ENCODE measurements at places on chromosomes 2 and 18.

DNA sequence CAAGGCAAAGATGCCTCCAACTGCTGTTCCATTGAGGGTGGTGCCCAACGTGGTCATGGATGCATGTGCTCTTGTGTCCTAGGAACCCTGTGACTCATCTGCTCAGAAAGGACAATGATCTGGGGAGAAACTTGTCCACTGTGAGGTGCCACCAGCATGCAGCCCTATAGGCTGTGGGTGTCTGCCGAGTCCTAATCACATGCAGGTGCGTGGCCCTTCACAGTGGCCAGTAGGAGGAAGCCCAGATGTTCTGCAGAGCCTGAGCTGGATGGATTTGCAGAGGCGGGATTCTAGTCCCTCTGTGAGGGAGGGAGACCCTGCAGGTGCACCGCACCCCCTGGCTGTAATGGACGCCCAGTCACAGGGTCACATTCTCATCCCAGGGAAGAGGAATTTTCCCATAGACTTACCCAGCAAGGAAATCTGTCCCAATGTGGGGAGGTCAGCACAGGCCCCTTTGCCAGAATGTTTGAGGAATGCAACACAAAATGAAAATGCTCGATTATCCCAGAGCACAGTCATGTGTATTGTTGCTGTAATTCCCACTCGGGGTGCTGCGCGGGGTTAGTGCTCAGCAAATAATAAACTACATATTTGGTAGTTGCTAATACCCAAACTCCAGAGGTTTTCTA, 13.9 kb downstream of the GDF7 start:
- no peak for DNase-seq

- DNase-seq = peak; percentile 40
Measured at GRCh38 chr2:216643986-216644659, 10.9 kb downstream of the IGFBP2 start.

DNA sequence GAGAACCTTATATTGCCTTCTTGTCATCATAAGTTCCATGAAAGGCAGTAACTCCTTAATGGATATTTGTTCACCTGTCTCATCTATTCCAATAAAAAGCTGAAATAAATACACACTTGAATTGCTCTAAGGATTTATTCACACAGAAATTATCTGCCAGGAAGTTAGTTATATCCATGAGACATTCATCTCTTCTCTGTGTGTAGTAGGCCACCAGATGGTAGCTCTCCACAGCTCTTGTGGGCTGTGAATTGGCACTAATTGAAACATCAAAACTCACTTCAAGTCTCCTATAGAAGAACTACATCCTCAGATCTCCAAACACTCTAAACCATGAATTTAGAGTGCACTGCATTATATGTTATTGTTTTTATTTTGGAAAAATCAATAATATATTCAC, 189.6 kb downstream of the DSC3 start:
- DNase-seq = no peak

- no peak for DNase-seq
Measured at GRCh38 chr2:133122529-133122928, 445.7 kb downstream of the NCKAP5 start.

GRCh38 chr2:197217541-197217940, 93.0 kb downstream of the ANKRD44 start:
- no peak for DNase-seq

- DNase-seq = peak; percentile 24
Measured at GRCh38 chr2:221554769-221555493, 17.2 kb downstream of the EPHA4 start.

DNA sequence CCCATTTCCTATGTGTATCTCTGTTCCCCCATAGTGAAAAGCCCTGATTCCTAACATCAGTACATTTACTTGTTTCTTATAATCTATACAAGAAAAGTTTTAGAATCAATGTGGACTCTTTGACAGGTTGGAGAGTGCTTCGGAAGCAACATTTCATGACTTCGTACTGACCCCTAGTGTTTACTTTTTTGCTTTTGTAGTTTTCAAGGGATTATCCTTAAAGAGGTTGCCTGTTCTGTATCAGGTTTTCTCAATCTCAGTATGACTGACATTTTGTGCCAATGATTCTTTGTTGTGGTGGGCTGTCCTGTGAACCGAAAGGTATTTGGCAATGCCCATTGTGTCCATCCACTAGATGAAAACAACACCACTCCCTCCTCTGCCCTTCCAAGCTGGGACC, 43.3 kb upstream of the SERPINB2 start:
- DNase-seq = peak; percentile 64

GRCh38 chr2:188414869-188415753, 123.4 kb downstream of the GULP1 start:
- DNase-seq = peak; percentile 22

DNA sequence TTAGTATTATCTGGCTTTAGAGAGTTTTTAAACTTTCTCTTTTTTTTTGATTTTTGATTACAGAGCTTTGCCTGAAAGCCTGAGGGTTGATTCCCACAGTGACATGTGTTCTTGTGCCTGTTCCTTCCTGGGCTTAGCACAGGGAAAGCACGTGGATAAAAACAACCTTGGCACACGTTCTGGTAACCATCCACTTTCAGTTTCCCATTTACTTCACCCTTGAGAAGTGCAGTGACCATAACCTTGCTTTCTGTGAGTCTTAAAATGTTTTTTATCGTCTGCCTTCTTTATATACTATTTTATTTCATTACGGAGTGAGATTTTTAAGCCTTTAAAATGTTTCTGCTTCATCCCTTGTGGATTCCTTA, 11.5 kb downstream of the CD226 start:
- DNase-seq = no peak

DNA sequence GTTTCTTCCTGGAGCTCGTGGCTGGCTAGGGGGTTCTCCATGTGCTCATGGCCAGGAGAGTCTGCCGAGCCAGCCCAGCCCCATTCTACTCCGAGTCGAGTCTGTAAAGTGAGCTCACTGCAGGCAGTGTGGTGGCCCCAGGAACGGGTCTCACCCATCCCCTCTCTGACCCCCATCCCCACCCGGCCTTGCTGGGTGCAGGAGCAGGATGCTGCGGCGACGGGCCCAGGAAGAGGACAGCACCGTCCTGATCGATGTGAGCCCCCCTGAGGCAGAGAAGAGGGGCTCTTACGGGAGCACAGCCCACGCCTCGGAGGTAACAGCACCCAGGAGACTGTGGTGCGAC, 1.4 kb downstream of the ANO7 start:
- no peak for DNase-seq

GRCh38 chr2:44100351-44100750, 68.3 kb upstream of the PPM1B start:
- peak; percentile 97 for DNase-seq

GRCh38 chr2:58435246-58435645, 194.1 kb upstream of the FANCL start:
- no peak for DNase-seq

GRCh38 chr2:55054106-55054875, 4.0 kb upstream of the RTN4 start:
- DNase-seq = no peak

GRCh38 chr18:25915907-25916306, 174.5 kb downstream of the SS18 start:
- DNase-seq = no peak

- no peak for DNase-seq
Measured at GRCh38 chr2:117631152-117631945, 183.1 kb upstream of the DDX18 start.

DNA sequence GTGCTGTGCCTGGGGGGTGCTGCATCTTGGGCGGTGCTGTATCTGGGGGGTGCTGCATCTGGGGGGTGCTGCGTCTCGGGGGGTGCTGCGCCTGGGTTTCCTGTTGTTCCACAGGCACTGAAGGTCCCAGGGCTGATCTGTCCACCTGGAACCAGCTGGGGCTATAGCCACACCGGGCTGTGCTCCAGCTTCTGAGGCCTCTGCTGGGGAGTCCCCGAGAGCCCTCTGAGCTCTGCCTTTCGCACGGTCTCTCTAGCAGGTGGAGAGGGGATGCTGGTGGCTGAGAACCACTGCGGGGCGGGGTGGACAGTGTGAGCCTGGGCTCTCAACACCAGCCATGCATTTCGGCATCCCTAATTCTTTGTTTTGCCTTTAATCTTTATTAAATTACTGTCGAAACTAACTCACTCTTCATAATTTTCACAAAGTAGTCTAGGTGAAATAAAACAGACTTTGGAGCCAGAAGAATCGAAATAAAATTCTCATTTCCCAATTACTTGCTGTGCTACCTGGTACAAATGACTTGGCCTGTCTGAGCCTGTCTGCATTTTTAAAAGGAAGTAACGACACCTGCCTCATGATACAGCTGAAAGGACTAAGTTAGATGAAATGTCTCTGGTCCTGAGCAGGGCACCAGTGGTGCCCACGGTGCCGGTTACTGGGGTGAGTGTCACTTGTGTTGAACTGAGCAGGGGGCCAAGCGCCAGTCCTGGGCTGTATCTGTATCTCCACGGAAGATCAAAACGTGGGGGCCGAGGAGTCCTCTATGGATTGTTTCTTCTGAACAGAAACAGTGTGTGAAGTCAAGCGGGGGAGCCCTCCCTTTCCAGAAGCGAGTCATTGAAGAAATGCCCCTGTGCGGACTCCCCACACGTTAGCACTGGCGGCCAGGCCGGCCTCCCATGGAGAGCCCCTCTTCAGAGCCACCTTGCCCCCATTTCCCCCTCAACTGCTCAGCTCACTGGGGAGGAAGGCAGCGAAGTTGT, 142.0 kb downstream of the ASB1 start:
- no peak for DNase-seq

- no peak for DNase-seq
Measured at GRCh38 chr2:203706403-203706802, at the start of gene CD28. Gene CD28, plus strand, starts transcription at chr2:203706639. Its CDS starts 58 bp downstream, at chr2:203706697.

DNA sequence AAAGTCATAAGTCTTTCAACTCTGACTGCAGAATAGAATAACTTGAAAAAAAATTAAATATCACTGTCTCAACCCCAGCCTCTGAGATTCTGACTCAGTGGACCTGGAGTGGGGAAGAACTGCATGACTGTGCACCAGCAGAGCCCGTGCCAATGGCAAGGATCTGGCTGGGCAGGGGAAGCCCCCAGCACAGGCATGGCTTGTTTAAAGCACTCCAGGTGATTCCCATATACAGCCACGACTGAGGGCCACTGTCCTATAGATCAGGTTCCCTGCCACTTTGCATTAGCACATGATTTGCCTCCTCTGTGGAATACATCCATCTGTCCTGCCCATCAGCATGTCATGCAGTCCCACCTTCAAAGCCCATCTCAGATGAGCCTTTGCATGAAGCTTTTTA, 45.9 kb upstream of the NCK2 start:
- DNase-seq = no peak

GRCh38 chr18:57898506-57899124, 95.5 kb upstream of the ATP8B1 start:
- peak; percentile 79 for DNase-seq

GRCh38 chr2:210954386-210954907, 398.0 kb downstream of the CPS1 start:
- DNase-seq = no peak

- no peak for DNase-seq
Measured at GRCh38 chr2:240958366-240959213, 39.8 kb upstream of the SNED1 start.

DNA sequence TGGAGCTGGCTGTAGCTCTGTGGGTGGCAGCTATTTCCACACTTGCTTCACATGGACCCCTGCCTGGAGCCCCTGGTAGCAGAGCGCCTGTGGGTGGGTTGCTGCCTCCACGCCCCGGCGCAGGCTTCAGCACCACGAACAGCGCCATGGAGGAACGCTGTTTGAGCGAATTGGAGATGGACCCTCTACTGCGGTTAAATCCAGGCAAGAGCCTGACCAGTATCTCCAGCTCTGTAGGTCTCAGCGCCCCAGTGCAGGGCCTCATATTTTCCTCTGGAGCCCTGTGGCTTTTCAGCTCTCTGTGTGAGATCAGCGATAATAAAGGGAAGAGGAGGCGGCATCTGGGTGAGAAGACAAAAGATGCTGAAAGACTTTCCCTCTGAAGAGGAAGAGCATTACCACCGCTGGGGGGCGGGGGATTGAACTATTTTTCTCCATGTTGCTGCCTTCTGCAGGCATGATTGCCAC, 12.0 kb downstream of the ONECUT2 start:
- DNase-seq = peak; percentile 31

- no peak for DNase-seq
Measured at GRCh38 chr2:58032764-58033080, 13.9 kb upstream of the VRK2 start.

GRCh38 chr18:54742120-54742519, 86.2 kb upstream of the RAB27B start:
- no peak for DNase-seq

DNA sequence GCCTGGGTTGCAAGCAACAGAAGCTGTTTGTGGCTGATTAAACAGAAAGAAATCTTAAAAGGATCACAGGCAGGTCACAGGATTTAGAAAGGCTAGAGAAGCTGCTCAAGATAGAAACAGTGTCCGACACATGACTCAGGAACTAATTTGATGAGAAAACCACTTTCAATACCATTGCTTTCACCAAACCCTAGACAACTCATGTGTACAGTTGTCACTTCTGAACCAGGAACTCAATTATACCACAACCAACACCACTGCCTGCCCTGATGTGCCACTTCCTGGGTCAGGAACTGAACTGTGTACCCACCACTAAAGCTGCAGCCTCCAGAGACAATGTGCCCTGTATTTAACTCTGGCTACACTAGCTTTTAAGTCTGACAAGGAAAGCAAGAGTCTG, 56.0 kb downstream of the TMEM247 start:
- no peak for DNase-seq

GRCh38 chr18:9029131-9029530, 73.4 kb upstream of the NDUFV2 start:
- DNase-seq = no peak

DNA sequence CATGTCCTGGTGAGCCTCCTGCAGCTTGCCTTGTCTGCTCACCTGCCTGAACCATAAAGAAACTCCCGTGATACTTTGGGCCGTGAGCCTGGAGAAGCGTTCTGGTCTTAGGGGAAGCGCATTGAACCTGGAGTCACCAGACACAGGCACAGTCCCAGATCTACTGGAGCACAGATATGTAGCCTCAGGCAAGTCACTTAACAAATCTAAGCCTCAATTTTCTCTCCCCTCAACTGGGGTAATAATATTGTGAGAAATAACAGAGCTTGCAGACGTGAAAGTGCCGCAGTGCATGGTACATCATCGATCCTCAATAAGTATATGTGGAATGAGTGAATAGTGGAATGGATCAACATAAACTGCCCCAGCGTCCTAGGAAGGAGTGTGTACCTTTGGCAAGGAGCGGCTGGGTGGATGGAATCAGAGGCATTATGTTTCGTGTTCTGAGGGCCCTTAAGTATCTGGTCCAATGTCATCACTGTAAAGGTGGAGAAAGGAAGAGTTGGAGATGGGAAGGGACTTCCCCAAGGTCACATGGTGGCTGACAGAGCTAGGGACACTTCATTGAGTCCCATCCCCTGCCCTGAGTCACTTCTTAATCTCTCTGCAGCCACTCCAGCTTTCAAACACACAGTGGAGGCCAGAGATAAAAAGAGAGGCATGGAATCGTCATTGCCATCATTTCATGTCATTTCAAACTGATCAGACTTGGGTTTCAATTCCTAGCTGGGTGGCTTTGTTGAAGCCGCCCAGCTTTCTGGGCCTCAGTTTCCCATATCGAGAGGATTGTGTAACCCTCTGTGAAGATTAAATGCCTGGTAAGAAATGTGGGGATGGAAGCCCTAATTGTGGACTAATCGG, 172.4 kb downstream of the DDX1 start:
- no peak for DNase-seq

GRCh38 chr2:27077231-27077630, 1.2 kb upstream of the EMILIN1 start:
- DNase-seq = no peak

GRCh38 chr2:241895712-241896641, 26.4 kb downstream of the RTP5 start:
- no peak for DNase-seq

- peak; percentile 43 for DNase-seq
Measured at GRCh38 chr2:41194230-41194629, 742.3 kb upstream of the SLC8A1 start.
